Tibial nerve (tissue), 4 donors: ENCODE measurements at places on chromosomes 1 and 21. TPM values are rescaled to one million over a fixed set of nuclear protein-coding genes. Genes with fewer than 3 reads are reported as not detected.

- DNase-seq, result no peak
Measured at GRCh38 chr1:242002510-242002909, 3.6 kb upstream of the MAP1LC3C start.

SMAP2 gene
- 39.5 TPM for total RNA-seq

FCRL4 gene
- not detected for total RNA-seq

EDN2 gene
- not detected for total RNA-seq

- DNase-seq, result no peak
Measured at GRCh38 chr1:28056129-28056925, 32.1 kb downstream of the EYA3 start.

DNA sequence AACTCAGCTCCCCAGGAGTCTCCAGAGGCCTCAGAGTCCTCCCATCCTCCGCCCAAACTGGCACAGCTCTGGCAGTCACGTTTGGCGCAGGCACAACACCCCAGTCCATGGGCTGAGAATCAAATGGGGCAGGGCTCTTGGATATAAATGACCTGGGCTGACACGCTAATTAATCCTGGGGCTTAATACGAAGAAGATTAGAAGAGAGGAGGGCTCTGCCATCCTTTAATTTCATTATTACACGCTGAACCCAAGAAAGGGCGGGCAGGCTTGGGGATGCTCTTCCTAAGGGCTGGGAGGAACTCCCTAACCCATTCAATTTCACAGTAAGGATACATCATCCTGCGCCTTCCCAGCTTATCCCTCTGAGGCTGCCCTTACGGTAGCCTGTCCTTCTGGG lies 2.4 kb downstream of the GRIK3 start:
- no peak for DNase-seq

- no peak for DNase-seq
Measured at GRCh38 chr1:234730770-234731568, 121.0 kb upstream of the IRF2BP2 start.

LORICRIN gene
- total RNA-seq, result not detected

DNA sequence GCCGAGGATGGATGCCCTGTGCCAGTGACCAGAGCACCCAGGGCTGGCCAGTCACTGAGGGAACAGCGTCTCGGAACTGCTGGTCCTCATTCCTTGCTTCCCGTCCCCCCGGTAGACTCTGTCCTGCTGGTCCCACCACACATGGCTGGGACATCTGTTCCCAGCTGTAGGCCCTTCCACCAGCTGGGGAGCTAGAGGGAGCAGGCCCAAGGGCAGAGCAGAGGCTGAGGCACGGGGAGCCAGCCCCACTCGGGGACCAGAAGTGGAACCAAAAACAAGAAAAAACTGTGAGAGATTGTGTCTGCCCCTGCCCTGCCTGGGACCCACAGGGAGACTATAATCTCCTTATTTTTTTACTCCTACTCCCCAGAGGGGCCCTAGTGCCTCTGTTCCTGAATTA lies 23.8 kb downstream of the ATP8B2 start:
- no peak for DNase-seq

- no peak for DNase-seq
Measured at GRCh38 chr1:241799416-241799815, 48.6 kb upstream of the EXO1 start.

DNA sequence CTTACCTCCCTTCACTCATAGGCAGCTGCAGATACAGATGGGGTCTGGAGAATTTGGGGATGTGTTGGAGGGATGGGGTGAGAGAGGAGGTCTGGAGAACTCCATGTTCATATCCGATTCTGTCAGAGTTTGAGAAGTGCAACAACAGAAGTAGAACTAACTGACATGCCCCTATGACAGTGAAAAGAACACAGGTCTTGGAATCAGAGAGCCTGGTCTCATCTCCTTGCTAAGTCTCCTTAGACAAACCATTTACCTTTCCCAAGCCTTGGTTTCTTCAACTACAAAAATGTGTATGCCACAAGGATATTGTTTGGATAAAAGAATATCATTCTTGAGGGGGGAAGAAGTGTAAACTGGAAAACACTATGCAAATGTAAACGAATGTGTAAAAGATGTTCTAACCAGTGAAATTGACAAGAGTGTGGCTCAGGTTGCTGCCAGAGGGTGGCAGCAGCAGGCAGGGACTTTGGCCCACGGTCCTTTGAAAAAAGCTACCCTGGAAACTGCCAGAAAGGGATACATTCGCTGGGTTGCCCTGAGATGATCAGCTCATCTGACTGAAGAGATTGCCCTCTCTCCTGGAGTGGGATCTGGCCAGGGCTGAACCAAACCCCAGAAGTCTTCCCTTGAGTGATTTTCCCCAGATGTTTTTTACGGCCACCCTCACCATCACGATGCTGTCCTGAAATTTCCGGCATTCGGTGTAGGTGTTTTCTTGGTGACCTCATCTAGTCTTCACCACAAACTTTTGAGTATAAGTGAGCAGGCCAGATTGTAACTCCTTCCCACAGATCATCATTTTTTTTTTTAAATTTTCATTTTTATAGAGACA lies 17.0 kb upstream of the CD2 start:
- peak; percentile 36 for DNase-seq

S100B gene
- total RNA-seq, result 900 TPM

GRCh38 chr1:107563441-107563840 lies 401.5 kb downstream of the VAV3 start:
- no peak for DNase-seq

DNA sequence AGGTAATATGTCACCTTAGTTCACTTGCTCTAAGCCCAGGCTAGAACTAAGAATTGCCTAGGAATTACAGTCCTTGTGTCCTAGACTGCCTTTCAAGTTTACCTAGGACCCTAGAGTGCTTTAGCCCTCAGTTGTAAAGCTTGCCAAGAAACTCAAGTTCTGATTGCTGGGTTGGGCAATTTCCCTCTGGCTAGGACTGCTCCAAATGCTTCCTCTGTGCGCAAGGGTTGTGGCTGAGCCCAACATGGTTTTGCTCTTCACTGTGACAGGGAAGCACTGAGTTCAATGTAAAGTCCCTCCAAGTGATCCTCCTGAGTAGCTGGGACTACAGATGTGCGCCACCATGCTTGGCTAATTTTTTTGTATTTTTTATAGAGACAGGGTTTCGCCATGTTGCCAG lies 102.3 kb upstream of the NEK7 start:
- DNase-seq, result no peak

ZNF648 gene
- 1.5 TPM for total RNA-seq

DNA sequence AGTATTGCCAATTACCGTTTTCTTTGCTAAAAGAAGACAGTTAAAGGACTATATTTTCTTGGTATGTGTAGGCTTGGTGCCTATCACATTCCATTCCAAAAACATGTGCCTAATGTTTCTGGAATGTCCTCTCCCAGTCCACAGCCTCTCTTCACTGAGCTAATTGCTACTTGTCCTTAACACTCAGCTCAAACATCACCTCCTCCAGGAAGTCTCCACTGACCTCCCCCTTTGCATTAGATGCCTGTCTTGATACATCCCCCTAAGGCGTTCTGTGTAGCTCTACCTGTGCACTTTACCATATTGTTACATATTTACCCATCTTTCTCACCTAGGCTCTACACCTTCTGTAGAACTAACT lies 195.6 kb upstream of the CAMK1G start:
- DNase-seq, result no peak

DNA sequence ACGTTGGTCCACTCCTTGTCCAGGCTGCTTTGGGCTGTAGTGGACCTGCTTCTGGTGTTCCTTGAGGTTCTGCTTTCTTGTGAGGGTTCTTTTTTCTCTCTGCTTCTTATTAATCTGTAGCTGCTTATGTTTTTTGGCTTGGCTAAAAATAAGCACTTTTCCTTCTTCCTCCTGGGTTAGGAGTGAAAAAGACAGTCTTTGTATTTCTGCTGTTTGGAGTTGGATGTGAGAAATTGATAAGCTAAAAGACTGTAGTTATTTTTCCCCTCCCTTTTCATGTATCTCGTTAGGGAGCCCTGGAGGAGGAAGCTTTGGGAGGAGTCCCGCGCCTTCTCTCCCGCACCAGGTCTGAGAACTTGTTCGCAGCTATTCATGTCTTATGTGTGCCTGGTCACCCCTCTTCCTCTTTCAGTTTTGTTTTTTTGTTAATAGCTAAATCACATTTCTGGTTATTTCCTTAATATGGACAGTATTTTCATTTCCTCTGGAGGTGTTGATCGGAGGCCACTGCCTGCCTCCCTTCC lies 79.0 kb downstream of the GALNT2 start:
- DNase-seq, result no peak

DNA sequence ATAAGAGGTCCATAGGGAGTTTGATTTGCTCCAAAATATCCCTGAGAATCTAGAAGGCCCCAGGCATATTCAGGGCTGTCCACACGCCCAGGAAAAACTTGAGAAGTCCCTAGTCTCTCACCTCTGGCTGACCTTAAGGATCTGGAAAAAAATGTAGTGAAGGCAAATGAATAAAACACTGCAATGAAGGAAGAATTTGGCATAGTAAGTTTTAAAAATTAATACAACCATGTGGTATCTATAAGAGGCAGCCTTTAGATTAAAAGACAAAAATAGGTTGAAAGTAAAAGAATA lies 91.3 kb downstream of the COLGALT2 start:
- no peak for DNase-seq

GRCh38 chr1:55813618-55814017 lies 598.5 kb upstream of the USP24 start:
- DNase-seq, result peak; percentile 75

BNIPL gene
- total RNA-seq, result 2.2 TPM

- peak; percentile 76 for DNase-seq
Measured at GRCh38 chr21:45306832-45307571, 19.3 kb upstream of the POFUT2 start.

- DNase-seq, result no peak
Measured at GRCh38 chr1:114286179-114286578, 132.5 kb upstream of the SYT6 start.

FAM163A gene
- 0.44 TPM for total RNA-seq

GRCh38 chr1:94396356-94397010 lies 21.7 kb upstream of the ABCD3 start:
- no peak for DNase-seq

- DNase-seq, result no peak
Measured at GRCh38 chr1:27011976-27012563, 580 bp downstream of the TENT5B start.

GRCh38 chr1:160007577-160008200 lies 24.1 kb downstream of the PIGM start:
- no peak for DNase-seq

DNA sequence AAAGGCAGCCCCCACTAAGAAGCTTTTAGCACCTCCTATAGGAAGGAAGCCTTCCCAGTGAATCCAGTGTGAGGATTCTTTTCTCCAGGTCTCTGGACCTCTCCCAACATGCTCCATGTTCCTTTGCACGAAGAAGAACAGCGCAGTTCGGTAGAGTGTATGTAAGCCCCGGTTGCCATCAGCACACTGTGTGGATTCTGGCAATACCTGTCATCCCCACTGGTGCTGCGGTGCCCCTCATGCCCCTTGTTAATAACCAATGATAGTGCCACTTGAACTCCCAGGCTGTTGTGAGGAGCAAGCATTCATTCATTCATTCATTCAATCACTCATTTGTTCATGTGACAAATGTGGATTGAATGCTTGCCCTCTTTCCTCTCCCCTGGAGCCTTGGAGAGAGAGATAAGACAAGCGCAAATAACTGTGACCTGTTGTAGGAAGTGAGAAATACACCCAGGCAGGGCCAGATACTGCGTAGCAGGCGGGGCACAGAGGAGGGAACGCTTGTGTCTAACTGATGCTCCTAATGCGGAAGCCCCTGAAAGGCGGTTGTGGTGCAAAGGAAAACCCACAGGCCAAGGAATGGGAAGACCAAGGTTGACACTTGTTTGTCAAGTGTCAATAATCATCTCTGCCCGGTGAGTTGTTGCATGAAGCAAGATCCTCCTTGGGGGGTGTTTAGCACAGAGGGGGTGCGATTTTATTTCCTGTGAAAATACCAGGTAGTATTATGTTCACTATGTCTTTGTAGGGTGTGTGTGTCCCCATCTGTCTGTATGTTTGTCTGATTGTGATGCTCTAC lies 9.8 kb downstream of the LGR6 start:
- DNase-seq, result no peak

IL6R gene
- total RNA-seq, result 53.7 TPM

GRCh38 chr1:194252199-194252598 lies 1065.8 kb upstream of the B3GALT2 start:
- no peak for DNase-seq

DNA sequence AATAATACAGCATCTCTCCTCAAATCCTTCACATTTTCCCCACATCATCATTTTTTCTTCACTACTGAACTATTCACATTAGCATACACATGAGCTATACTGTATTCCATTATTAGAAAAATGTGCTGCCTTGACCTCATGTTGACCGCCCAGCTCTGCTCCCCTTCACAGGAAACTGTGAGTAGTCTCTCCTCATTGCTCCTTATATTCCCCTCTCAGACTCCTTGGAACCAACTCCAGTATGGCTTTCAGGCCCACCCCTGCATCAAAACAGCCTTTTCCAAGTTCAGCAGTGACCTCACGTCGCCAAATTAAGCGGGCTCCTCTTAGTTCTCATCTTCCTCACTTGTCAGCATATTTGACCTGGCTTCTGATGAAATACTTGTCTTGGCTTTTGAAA lies 59.2 kb upstream of the SPAG17 start:
- no peak for DNase-seq

- DNase-seq, result no peak
Measured at GRCh38 chr1:204978782-204979181, 64.2 kb upstream of the CNTN2 start.

- DNase-seq, result no peak
Measured at GRCh38 chr21:42375966-42376337, 9.6 kb upstream of the TFF1 start.

GRCh38 chr21:17783481-17784179 lies 35.5 kb downstream of the C21orf91 start:
- DNase-seq, result no peak

- DNase-seq, result no peak
Measured at GRCh38 chr1:187876775-187877174, 1048.0 kb downstream of the PLA2G4A start.

DNA sequence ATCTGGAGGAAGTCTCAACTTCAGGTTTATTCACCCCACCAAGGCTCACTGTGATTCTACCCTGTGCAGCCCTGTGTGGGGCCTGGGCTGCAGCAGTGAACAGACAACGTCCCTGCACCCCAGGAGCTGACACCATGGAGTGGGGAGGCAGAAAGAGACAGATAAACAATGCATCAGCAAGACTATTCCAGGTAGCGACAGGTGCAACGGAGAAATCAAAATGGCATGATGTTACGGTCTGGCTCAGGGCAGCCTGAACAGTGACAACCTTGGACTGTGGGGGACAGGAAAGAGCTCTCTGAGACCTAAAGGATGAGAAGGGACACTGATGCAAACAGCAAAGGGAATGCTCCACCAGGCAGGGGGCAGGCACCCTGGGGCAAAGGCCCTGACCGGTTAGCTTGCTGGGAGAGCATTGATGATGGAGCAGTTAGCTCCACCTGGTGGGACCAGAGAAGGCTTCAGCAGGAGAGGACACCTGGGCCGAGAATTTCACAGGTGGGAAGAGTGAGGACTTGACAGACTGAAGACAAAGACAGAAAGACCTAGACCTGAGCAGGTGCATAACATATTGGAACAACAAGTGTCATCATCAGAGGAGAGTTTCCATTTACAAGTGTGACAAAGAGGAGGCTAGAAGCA lies 589.9 kb downstream of the MATN1 start:
- DNase-seq, result no peak

GRCh38 chr1:1164701-1165451 lies 8.8 kb upstream of the TTLL10 start:
- no peak for DNase-seq
